ENCODE measurements at places on chromosomes 6 and 20. TPM values are rescaled to one million over a fixed set of nuclear protein-coding genes. Genes with fewer than 3 reads are reported as not detected.

The DEF6 gene
- total RNA-seq, result 0.59 TPM

The THEMIS gene
- total RNA-seq, result 0.05 TPM

The ANKRD66 gene
- not detected for total RNA-seq

The SERPINB6 gene
- 131 TPM for total RNA-seq

The PRL gene
- not detected for total RNA-seq

The GNRH2 gene
- total RNA-seq, result 0.49 TPM

The RBL1 gene
- 14.0 TPM for total RNA-seq

The LINC00237 gene
- not detected for total RNA-seq

The TMC2 gene
- not detected for total RNA-seq

The PAX1 gene
- not detected for total RNA-seq

The ABHD16B gene
- not detected for total RNA-seq

The HLA-DRB1 gene
- 1.1 TPM for total RNA-seq

The GRIK2 gene
- total RNA-seq, result 6.6 TPM

The TREM2 gene
- not detected for total RNA-seq

The ARFGEF3 gene
- 1.5 TPM for total RNA-seq

The DOP1A gene
- total RNA-seq, result 13.4 TPM

The PLCB4 gene
- total RNA-seq, result 1.5 TPM

The PAK5 gene
- not detected for total RNA-seq

The FAM209B gene
- total RNA-seq, result not detected

The UBD gene
- 0.54 TPM for total RNA-seq

The KCNK5 gene
- 0.77 TPM for total RNA-seq

The ENPP4 gene
- 5.4 TPM for total RNA-seq

The KCNQ2 gene
- 19.4 TPM for total RNA-seq

The TCP11 gene
- not detected for total RNA-seq

The ULBP1 gene
- total RNA-seq, result 3.1 TPM

The NANP gene
- total RNA-seq, result 7.3 TPM

The CPXM1 gene
- not detected for total RNA-seq

The DEFB124 gene
- not detected for total RNA-seq

The FAM210B gene
- total RNA-seq, result 10.8 TPM

The WFDC5 gene
- total RNA-seq, result not detected

The SEMG1 gene
- not detected for total RNA-seq

The TPBG gene
- total RNA-seq, result 84.1 TPM

The HMGA1 gene
- total RNA-seq, result 444 TPM
